ENCODE measurements at places on chromosomes 1 and 21. TPM values are rescaled to one million over a fixed set of nuclear protein-coding genes. Genes with fewer than 3 reads are reported as not detected.

CHRNB2 gene
- total RNA-seq, result not detected

ITPKB gene
- 42.6 TPM for total RNA-seq

TMCO4 gene
- total RNA-seq, result 10.8 TPM

C8B gene
- total RNA-seq, result not detected

ESRRG gene
- not detected for total RNA-seq

TDRD5 gene
- not detected for total RNA-seq

Data from activated CD8-positive, alpha-beta T cell treated with anti-CD3 and anti-CD28 coated beads for 36 hours (primary cell).